ENCODE measurements at places on chromosomes 12 and 14. TPM values are rescaled to one million over a fixed set of nuclear protein-coding genes. Genes with fewer than 3 reads are reported as not detected.

HSPB8 gene
- total RNA-seq, result 109 TPM

FAM186B gene
- 0.40 TPM for total RNA-seq

ATL1 gene
- 1.6 TPM for total RNA-seq

KRT80 gene
- 0.17 TPM for total RNA-seq

ATF1 gene
- total RNA-seq, result 41.7 TPM

RAB35 gene
- 58.4 TPM for total RNA-seq

INHBC gene
- total RNA-seq, result not detected

LHX5 gene
- not detected for total RNA-seq

ZC2HC1C gene
- 1.5 TPM for total RNA-seq

POTEM gene
- not detected for total RNA-seq

KRT73 gene
- total RNA-seq, result 1.1 TPM

PMEL gene
- 1.6 TPM for total RNA-seq

FANCM gene
- total RNA-seq, result 12.6 TPM

RIPK3 gene
- total RNA-seq, result 30.3 TPM

FUT8 gene
- 56.8 TPM for total RNA-seq

TAS2R13 gene
- total RNA-seq, result 2.1 TPM

EIF4B gene
- total RNA-seq, result 401 TPM

KRT77 gene
- total RNA-seq, result not detected

EMC9 gene
- total RNA-seq, result 18.9 TPM

LYZ gene
- 803 TPM for total RNA-seq

PROX2 gene
- total RNA-seq, result not detected

RAD51B gene
- 30.8 TPM for total RNA-seq

NID2 gene
- 2.0 TPM for total RNA-seq

BHLHE41 gene
- 23.1 TPM for total RNA-seq

SLC16A7 gene
- total RNA-seq, result 60.8 TPM

IAPP gene
- total RNA-seq, result not detected

KRT81 gene
- not detected for total RNA-seq

ZDHHC22 gene
- total RNA-seq, result not detected

ARPC3 gene
- total RNA-seq, result 325 TPM

SSTR1 gene
- total RNA-seq, result 1.3 TPM

SERPINA9 gene
- not detected for total RNA-seq

IL26 gene
- total RNA-seq, result not detected

SLC35F4 gene
- not detected for total RNA-seq

WNT5B gene
- total RNA-seq, result 5.2 TPM

TPPP2 gene
- not detected for total RNA-seq

TEAD4 gene
- 21.4 TPM for total RNA-seq

EPYC gene
- not detected for total RNA-seq

ZNF891 gene
- 4.7 TPM for total RNA-seq

KRT72 gene
- 0.52 TPM for total RNA-seq

PTCSC3 gene
- total RNA-seq, result not detected

MYBPC1 gene
- total RNA-seq, result 2.7 TPM

PLEKHH1 gene
- 6.1 TPM for total RNA-seq

PRPH gene
- total RNA-seq, result 1.0 TPM

CLEC7A gene
- 70.7 TPM for total RNA-seq

TCL1B gene
- total RNA-seq, result 1.1 TPM

SMCO2 gene
- total RNA-seq, result not detected

LRP1-AS gene
- total RNA-seq, result not detected

EIF2S3B gene
- total RNA-seq, result 1.3 TPM

ANGEL1 gene
- 41.3 TPM for total RNA-seq

KCNJ8 gene
- 11.4 TPM for total RNA-seq

RFLNA gene
- total RNA-seq, result not detected

PELI2 gene
- 18.1 TPM for total RNA-seq

IGF1 gene
- total RNA-seq, result 13.7 TPM

TTC7B gene
- total RNA-seq, result 64.7 TPM

KCNC2 gene
- total RNA-seq, result not detected

GPRC5A gene
- 1.1 TPM for total RNA-seq

CEBPE gene
- 1.6 TPM for total RNA-seq

AKAP3 gene
- 2.4 TPM for total RNA-seq
